Stimulated activated CD4-positive, alpha-beta T cell treated with anti-CD3 and anti-CD28 coated beads, Interleukin-12 subunit alpha, Interleukin-12 subunit beta, amount 100 ng/mL, for 24 hours (primary cell): ENCODE measurements at places on chromosomes 6 and 20.

- DNase-seq = no peak
Observed at GRCh38 chr6:48775157-48775556, 664.2 kb upstream of the PTCHD4 start.

DNA sequence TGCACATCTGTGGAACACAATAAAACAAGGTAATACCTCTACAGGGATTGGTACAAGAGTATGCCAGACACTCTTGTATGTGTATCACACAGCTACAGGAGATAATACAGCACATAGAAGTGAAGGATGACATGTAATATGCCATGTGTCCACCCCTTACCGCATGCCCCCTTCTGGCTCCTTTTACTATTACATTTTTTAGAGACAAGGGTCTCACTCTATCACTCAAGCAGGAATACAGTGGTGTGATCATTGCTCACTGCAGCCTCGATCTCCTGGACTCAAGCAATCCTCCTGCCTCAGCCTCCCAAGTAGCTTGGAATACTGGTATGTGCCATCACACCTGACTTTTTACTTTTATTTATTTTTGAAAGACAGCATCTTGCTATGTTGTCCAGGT, 4.2 kb upstream of the NCR3 start:
- no peak for DNase-seq

- no peak for DNase-seq
Observed at GRCh38 chr6:7418238-7418905, 28.8 kb downstream of the RIOK1 start.

DNA sequence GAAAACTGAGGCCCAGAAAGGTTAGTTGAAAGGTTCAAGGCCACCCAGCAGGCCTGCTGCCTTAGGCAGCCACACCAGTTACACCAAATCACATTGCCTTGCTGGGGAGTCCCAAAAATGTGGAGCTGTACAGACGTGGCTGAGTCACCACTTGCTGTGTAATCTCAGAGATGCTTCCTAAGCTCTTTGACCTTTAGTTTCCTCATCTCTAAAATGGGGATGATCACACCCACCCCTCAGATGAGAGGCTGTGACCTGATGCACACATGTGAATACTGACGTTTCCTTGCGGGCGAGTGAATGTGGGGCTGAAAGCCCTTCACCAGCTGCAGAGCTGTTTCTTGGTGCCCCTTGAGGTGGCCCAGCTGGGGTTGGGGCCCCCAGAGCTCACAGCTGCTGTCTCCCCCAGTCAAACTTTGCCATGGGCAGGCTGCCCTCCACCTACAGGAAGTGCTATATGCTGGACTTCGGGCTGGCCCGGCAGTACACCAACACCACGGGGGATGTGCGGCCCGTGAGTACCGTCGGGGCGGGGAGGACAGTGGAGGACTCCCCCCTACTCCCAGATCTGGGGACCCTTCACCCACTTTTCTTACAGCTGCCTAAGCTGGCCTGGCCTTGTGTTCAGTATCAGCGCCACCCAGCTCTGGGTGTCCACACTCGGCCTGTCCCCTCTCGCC, 11.0 kb downstream of the TTBK1 start:
- DNase-seq = no peak

DNA sequence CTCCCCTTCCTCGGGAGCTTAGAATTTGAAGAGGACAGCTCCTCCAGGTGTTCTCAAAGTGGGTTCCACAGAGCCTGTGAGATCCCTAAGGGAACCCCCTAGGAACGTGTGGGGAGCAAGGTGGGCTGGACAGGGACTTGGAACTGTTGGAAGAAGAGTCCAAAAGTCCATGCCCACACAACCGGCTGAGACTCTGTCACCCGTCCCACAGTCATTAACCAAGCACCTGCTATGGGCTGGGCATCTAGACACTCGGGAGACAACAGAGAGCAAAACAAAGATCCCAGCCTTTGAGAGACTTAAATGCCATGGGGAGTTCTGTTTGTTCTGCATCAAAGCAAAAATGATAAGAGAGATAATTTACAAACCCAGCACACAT, 51.9 kb upstream of the SAYSD1 start:
- no peak for DNase-seq

- no peak for DNase-seq
Observed at GRCh38 chr6:3419624-3420272, 37.1 kb downstream of the SLC22A23 start.
